ENCODE measurements at places on chromosomes 3 and 15. TPM values are rescaled to one million over a fixed set of nuclear protein-coding genes. Genes with fewer than 3 reads are reported as not detected.

DNA sequence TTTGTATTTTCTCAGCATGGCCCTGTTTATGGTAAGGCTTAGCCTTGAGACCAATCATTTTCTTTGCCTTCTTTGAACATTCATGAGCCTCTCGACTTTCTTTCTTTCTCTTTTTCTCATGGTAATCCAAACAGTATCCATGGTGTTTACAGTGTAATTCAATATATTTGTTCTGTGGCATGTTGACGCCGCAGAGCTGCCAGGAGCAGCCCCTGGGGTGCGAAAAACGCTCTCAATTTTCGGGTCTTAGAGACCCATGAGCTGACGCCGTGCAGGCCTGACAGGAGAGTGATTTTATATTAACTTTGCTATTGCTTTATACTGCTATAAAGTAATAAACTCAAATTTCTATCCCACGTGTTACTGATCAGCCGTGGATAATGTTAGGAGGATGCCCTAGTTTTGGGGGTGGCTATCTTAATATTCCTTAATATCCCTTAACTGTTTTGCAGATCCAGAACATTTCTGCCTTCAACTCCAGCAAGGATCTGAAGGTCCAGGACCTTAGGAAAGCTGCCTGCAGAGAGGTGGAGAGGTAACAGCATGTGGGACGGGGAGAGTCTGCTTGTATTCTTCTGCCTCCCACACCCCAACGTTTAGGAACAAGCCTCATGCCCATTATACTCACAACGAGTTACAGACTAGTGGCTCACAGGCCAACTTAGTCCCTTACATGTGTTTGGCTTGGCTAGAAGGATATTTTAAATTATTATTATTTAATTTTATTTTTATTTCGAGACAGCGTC, 29.3 kb upstream of the MYO1E start:
- no peaks in the 10 kb centered on the region for H3K36me3 ChIP-seq
- H3K4me1 ChIP-seq: no peaks in the 10 kb centered on the region
- no peak overlapping the region for H3K27ac ChIP-seq
- no peak overlapping the region for H3K4me3 ChIP-seq
- no peaks in the 10 kb centered on the region for H3K27me3 ChIP-seq

GRCh38 chr3:170529912-170530311, 56.0 kb downstream of the SLC7A14 start:
- no peaks in the 10 kb centered on the region for H3K27me3 ChIP-seq

- H3K27ac ChIP-seq: no peak overlapping the region
- H3K27me3 ChIP-seq: no peaks in the 10 kb centered on the region
- no peak overlapping the region for H3K4me3 ChIP-seq
- H3K4me1 ChIP-seq: peaks cover 3% of the 10 kb centered on the region
- DNase-seq: no peak
Measured at GRCh38 chr3:194987571-194988494, 283.1 kb downstream of the XXYLT1 start.

GRCh38 chr3:120153294-120153693, 59.0 kb upstream of the GSK3B start:
- H3K4me3 ChIP-seq: no peak overlapping the region
- DNase-seq: no peak
- no peaks in the 10 kb centered on the region for H3K4me1 ChIP-seq
- H3K27me3 ChIP-seq: no peaks in the 10 kb centered on the region
- H3K27ac ChIP-seq: no peak overlapping the region

DNA sequence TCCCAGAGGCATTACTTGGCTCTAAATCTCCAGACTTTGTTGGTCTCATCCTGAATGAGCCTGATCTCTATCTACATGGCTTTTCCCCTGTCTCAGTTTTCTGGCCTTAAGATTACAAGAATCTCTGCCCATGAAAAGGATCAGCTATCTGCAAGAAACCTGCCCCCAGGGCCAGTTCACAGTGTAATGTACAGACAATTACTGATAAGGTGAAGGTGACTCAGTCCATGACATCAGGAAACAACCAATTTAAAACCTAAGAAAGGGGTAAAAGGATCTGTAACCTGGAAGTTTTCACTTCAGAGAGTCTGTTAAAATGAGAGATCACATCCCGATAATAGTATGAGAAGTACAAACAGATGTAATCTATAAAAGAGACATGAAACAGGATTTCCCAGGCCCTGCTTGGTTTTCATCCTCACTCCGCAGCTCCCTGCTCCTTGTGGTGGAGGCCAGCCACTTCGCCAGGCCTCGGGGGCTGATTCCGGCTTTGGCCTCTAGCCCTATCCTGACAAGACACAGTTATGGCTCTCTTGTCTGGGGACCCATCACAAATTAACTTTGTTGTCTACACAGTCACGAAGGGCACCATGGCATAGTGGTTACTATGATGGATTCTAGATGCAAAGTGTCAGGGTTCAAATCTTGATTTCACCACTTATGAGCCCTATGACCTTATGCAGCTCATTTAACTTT, 136.9 kb downstream of the THSD4 start:
- no peak overlapping the region for H3K4me3 ChIP-seq
- no peaks in the 10 kb centered on the region for H3K4me1 ChIP-seq

- H3K4me3 ChIP-seq: no peak overlapping the region
- H3K27me3 ChIP-seq: peaks cover 6% of the 10 kb centered on the region
- H3K4me1 ChIP-seq: peaks cover under 1% of the 10 kb centered on the region
- H3K36me3 ChIP-seq: no peaks in the 10 kb centered on the region
- H3K27ac ChIP-seq: no peak overlapping the region
Measured at GRCh38 chr3:137766041-137766875, 2.1 kb downstream of the SOX14 start.

- DNase-seq: no peak
- peaks cover 5% of the 10 kb centered on the region for H3K4me1 ChIP-seq
- H3K36me3 ChIP-seq: no peaks in the 10 kb centered on the region
- H3K27ac ChIP-seq: no peak overlapping the region
- no peak overlapping the region for H3K4me3 ChIP-seq
Measured at GRCh38 chr3:9033867-9034266, 70.6 kb upstream of the RAD18 start.

The CCR5 gene
- total RNA-seq: not detected

The BFSP2 gene
- total RNA-seq: not detected

Data from ascending aorta (tissue), 2 donors.